Aorta (tissue), 5 donors: ENCODE measurements at places on chromosomes 7 and 10. TPM values are rescaled to one million over a fixed set of nuclear protein-coding genes. Genes with fewer than 3 reads are reported as not detected.

The ITIH2 gene
- total RNA-seq = 0.10 TPM

The LIPN gene
- 0.58 TPM for total RNA-seq

The NKX2-3 gene
- not detected for total RNA-seq

The STEAP4 gene
- 125 TPM for total RNA-seq

The ASB15 gene
- total RNA-seq = not detected

The ANKRD2 gene
- total RNA-seq = 0.78 TPM

The LIPK gene
- total RNA-seq = not detected

The PRSS1 gene
- 6.3 TPM for total RNA-seq

DNA sequence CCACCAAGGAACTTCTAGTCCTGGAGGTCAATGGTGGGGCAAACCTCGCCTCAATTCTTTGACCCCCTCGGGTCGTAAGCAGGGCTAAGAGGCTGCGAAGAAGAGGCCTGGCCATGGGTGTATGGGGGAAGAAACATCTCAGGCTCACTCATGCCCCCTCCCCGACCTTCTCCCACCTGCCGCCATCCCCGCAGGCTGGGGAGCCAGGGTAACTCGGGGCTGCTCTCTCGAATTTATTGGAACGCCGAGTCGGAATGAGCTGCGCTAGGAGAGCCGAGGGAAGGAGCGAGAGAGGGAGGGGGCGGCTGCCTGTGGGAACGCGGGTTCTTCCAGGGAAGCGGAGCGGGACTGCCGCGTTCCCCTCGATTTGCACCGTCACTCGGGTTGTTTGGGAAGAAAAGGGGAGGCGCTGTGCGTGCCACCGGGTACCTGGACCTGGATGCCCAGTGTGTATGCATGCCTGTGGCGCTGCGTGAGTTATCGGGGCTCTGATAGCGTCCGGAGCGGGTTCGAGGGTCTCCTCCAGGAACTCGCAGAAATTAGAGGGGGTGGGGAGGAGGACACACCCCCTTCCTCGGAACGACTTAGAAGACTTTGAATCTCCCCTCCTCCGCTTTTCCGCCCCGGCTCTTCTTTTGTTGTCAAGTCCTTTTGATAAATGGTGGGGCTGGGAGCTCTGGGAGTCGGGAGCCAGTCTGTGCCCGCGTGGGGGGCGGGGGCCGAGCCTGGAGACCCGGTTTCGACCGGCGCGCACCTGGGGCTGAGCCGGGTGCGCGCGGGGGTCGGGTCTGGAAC is 1.8 kb upstream of the ZNF503 start:
- DNase-seq = peak; percentile 64

DNA sequence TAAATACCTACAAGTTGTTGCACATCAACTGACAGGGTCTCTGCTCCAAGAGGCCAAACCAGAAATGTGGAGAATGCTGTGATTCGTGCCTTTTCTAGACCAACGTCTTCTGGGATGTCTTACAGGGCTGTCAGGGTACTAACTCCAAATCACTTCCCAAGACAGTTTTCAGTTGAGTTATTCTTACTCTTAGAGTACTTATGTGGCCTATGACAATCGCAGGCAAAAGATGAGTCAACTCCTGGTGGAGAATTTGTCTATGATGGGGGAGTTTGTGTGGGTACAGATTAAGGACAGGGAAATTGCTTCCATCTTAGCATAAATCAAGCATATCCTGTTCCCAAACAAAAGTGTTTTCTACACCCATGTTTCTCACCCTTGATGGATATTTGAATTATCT is 734.8 kb downstream of the TNS3 start:
- DNase-seq = no peak

- DNase-seq = no peak
These were observed 2.6 kb upstream of the PLCE1 start for GRCh38 chr10:93991114-93991513.

GRCh38 chr10:35274498-35275060 is 61.7 kb upstream of the CCNY start:
- no peak for DNase-seq

GRCh38 chr10:132291826-132292225 is 15.9 kb downstream of the STK32C start:
- DNase-seq = no peak

DNA sequence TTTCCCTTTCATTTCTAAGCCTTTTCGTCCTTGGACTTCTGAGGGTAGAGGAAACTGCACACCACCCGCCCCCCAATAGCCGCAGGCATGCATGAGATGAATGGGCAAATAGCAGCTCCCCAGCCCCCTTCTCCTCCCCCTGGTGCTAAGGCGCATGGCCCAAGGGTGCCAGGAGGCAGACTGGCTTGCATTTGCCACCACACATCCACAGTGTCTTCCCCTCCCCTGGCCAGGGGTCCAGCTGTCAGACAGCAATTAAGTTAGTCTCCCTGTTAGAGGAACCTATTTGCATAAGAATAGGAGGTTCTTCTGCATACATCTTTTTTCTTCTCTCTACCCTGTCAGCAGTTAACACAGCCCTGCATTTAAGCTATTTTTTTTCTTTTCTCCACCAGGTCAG is 20.2 kb downstream of the TOMM7 start:
- no peak for DNase-seq

DNA sequence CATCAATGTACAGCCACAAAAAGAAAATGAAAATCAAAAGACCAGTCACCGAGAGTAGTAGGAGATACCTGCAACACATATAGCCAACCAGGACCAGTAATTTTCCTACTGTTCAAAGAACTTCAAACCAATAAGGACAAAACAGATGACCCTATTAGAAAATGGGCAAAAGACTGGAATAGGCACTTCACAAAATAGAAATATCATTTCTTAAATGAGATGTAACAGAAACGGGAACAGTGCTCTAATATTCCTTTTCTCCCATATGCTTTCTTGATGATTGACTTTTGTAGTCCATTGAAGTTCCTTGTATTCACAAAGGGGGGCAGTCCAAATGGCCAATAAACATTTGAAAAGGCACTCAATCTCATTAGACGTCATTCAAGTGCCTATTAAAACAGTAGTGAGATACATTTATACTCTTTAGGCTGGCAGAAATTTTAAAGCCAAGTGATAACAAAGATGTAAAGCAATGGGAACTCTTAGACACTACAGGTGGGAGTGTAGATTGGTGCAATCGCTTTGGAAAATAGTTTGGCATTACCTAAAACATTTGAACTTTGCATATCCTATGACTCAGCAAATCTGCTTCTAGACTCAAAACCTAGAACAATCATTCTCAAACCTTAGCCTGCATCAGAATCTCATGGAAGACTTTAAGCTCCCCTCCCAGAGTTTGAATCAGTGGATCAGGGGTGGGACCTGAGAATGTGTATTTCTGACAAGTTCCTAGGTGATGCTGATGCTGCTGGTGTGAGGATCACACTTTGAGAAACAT is 24.3 kb upstream of the FOXK1 start:
- no peak for DNase-seq

DNA sequence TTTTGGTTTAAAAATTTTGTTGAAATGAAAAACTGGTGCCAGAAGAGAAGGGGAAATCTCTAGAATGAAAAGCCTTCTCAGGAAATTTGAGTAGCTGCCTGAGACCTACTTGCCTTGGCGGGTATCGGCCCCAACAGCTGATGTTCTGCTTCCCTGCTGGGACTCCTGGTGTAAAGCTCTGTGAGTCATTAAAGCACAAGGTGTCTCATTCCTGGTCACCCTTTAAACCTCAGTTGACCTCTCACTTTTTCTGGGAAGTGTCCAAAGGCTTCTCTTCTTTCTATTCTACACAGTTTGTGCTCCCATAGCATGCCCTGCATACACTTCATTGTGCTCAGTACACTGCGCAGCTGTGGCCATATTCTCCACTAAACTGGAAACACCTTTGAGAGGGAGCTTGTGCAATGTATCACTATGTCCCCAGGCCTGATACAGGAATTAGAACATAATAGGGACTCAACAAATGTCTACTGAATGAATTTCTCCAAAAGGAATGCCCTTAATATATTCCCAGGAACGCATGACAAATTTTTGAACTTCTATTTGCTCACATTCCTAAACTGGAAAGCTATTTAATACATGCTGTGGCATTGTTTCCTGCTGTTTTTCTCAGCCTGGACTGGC is 303.9 kb downstream of the SDHAF3 start:
- no peak for DNase-seq

DNA sequence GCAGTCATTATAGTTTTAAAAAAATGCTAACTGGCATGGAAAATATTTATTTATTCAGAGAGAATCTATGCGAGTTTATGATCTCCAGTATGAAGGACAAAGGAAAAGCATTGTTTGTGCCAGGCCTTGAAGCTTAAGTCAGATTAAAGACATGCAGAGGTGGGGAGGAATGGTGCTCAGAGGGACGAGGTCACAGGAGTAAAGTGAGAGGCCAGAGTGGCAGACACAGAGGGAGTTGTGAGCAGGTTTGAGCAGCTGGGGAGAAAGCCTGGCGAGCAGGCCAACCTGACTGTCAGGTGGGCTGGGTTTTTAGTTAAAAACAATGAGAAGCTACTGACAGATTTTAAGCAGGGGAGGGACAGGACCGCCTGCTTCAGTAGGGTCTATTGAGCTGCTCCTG is 6.8 kb upstream of the CCNY start:
- peak; percentile 34 for DNase-seq

DNA sequence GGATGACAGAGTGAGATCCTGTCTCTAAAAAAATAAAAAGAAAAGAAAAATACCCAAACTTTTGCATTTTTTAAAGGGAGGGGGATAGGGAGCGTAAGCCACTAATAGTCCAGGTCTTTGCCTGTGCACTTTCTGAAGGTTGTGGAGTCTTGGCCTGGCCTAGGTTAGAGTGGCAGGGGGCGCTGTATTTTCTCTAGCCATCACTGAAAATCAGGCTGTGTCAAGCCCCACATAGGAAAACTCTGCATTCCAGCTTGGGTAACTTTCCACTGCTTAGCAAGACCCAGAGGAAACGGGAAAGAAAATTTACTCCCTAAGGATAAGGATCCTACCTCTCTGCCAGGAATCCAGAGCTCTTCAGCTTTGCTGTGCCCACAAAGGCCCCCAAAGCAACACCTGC is 10.5 kb upstream of the PAX4 start:
- DNase-seq = no peak

DNA sequence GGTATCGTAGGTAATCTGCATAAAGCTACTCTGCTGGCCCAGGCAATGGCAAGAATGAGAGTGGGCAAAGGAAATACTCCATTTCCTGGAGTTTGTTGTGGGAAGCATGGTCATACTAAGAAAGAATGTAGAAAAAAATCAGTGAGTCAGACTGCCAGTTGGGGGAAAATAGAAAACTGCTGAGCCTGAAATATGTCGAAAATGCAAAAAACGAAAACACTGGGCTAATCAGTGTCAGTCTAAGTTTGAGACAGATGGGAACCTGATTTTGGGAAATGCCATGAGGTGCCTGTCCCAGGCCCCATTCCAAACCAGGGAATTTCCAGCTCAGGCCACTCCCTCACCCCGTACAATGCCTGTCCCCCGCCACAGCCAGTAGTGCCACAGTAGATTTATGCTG is 150.0 kb downstream of the ZNF33B start:
- peak; percentile 47 for DNase-seq

DNA sequence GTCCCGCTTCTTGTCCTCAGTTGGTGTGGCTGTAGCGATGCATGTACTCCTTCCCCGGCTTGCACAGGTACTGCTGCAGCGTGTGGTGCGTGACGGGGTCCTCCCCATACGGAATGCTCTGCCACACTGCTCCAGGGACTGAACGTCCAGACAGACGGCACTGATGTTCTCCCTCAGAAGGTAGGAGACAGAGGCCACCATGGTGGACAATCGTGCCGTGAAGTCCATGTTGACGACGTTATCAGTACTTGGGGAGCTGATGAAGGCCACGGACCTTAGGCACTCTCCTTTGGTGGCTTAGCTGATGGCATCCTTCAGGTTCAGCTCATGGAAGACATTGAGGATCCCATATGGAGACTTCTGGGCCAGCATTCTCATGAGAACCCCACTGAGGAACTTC is 37.4 kb downstream of the AGAP6 start:
- DNase-seq = no peak

GRCh38 chr7:141456298-141456697 is 94.9 kb upstream of the AGK start:
- no peak for DNase-seq

DNA sequence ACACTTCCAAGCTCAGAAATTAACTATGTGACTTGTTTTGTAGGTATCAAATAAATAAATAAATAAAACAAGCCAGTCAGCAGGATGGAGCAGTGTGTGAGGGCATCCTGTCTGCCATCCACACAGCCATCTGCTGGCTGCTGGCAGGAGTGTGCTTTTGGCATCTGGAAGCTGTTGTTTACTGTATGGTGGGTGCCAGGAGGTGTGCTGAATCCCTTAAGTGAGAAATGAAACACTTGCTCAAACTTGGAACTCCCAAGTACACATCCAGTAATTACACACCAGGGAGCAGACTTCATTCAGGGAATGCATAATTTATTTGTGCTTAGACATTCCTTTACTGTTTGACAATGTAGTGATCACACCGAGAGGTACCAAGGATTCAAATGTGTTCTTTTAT is 16.9 kb upstream of the TAX1BP1 start:
- DNase-seq = no peak

DNA sequence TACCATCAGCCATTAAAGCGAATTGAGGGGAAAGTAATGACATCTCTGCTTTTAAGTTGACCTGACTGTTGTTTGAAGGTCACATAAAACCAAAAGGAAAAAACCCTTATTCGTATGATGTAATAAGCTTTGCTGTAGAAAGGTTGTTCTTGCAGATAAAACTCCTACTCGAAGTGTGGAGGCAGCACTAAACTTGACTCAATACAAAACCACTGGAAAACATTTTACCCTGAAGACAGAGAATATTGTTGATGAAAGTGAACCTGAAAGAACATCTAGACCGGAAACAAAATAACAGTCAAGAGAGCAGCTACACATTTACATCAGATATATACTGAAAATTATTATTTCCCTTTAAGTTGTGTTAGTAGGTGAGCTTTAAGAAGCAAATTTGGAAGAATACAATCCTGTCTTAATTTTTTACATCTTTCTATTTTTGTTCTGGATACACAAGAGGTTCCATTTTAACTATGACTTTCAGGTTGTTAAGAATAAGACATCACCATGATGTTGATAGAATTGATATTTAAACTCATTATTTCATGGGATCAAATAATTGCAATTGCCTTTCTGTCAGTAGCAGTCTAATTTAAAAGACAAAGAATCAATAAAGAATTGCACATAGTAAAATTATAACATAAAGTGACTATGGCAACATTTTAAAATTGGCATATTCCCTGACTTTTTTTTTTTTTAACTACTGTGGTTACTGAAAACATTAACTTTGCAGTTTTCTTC is 6.4 kb downstream of the ETV1 start:
- DNase-seq = no peak

- no peak for DNase-seq
These were observed 22.1 kb downstream of the CPEB3 start for GRCh38 chr10:92268748-92269147.

DNA sequence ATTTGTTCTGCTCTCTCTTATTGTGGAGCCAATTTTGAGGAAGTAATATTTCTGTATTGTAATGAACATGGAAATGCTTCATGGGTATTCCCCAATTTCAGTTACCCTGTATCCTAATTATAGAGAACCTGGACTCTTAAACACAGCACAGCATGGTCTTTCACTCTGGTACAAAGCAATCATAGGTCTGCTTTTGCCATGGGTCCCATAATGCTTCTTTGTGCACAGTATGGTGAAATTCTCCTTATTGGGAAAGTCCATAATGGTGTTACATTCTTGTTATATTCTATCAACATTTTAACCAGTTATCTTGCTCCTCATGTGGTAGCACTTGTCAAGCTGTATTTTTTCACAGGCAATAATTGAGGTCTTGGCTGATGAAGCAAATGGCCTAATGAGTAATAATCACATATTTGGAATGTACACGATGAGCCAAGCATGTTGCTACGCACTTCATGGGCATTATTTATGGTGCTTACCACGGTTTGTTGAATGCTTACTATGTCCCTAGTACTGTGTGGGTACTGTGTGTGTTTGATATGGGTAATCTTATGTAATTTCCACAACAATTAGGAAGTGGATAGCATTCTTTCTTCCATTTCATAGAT is 42.9 kb downstream of the PRKG1 start:
- DNase-seq = no peak
